ENCODE measurements at places on chromosomes 12 and 14.
A peak's percentile ranks its signal among the peaks of the same experiment; 100 is the strongest.

GRCh38 chr14:34971801-34972200 is 11.0 kb upstream of the SRP54 start:
- no peak for DNase-seq

DNA sequence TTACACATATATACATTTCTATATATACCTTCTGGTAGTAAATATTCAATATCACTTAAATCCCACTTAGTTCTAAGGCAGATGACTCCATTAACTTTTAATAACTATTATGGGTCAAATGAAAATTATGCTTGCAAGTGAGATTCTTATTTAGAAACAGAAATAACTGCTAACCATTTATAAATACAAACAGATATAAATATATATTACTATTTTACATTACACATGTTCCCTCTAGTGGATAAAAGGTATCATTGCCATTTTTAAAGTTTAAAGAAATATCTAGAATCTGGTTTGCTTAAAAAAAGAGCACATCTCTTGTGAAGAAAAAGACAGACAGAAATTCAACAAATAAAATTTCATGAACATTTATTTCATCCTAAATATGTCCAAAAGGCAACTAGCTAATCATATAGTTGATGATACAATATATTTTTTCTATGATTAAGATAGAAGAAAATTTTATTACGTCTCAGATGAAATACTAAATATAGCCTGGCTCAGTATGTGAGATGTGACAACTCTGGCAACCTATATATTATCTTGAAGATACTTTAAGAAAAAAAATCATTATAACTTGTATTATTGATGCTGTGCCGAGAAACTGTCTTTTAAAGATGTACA is 11.7 kb upstream of the RAD51AP1 start:
- peak; percentile 11 for DNase-seq

GRCh38 chr14:91858536-91859275 is 8.6 kb downstream of the TC2N start:
- peak; percentile 65 for DNase-seq

GRCh38 chr14:24058951-24059475 is 7.2 kb downstream of the CARMIL3 start:
- DNase-seq: no peak

DNA sequence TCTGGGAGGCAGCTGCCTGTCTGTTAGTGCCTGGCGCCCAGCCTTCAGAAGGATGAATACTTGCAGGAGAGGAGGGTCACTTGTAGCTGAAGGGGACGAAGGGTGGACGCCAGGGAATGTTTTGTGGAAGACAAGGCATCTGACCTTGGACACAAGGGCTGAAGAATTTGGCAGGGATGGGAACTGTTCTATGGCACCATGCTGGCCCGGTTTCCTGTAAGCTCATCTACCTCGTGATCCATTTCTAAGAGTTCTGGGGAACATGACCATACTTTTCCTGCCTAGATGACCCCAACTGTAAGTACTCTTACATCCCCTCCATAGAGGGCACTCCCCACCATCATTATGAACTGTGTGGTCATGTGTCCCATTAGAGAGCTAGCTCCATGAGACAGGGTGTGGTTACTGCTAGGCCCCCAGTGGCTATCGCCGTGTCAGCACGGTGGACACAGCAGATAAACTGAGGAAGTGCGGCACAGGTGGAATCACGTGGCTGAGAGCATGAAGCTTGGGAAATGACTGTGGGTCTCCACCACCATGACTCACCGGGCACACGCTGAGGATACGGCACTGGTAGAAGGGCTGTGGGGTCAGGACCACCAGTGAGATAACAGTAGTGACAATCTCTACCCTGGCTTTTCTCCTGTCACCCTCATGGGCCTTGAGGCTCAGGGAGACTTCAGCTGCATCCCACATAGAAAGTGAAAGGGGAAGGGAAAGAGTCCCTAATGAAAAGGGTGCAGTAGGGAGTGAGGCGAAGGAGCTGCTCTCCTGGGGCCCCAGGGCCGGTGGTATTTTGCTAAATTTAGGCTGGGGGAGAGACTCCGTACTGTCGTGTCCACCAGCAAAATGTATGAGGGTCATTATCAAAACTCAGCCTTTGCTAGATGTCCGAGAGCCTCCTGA is 252.6 kb downstream of the FOXN3 start:
- no peak for DNase-seq

GRCh38 chr12:103640831-103641230 is 53.8 kb downstream of the STAB2 start:
- DNase-seq: no peak

Measured in GM03348 (cell line).